NCI-H2081 treated with DMSO at 0.1 percent for 48 hours (cell line): ENCODE measurements at places on chromosomes 5 and 9.

- no peak for DNase-seq
Observed at GRCh38 chr5:77920359-77921058, 144.4 kb upstream of the TBCA start.

DNA sequence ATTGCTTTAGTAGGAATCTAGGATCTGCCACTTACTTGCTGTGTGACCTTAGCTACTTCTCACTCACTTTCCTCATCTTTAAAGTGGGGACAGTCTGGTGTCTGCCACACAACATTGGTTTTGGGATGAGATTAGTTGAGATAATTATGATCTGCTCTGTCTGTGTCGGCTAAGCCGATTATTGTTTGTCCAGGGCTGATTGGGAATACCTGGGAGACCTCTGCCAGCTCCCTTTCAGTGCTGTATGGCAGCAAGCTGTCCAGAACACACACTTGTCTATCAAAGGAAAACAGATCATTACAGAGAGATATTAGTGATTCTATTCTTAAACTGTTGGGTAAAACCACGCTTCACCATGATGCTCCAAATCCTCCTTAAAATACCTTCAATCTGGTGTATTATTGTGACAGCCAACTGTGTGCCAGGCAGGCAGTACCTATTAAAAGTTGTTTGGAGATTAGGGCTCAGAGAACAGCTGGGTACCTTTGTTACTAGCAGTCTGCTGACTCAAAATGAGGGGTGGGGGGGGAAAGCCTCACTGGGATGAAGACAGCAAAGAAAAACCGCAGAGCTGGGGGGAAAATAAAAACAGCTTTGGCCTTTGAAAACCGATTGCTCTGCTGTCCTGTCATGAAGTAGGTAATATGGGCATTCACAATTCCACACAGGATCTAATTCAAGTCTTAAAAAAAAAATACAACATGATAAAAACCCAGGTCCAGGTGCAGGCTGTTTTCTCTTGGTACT lies 458.4 kb upstream of the C9orf72 start:
- no peak for DNase-seq

DNA sequence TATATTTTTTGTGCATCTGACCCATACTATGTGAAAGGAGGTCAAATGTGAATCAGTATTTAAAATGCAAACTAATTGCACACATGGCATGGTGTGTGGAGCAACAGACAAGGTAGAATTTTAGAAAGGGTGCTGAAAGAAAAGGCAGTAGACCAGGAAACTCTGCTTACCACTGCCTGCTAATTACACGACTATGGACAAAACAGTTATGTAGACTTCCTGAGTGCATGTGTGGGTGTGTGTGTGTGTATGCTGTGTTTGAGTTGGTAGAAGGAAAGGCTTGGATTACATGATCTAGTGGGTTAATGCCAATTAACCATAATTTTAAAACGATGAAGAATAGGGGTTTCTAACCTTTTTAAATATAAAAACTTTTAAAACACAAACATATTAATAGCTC lies 349.9 kb downstream of the SH3GL2 start:
- no peak for DNase-seq

- DNase-seq: no peak
Observed at GRCh38 chr5:96714951-96715451, 52.8 kb downstream of the CAST start.
